Stomach (tissue), 19 donors: ENCODE measurements at places on chromosomes 3 and 15. TPM values are rescaled to one million over a fixed set of nuclear protein-coding genes. Genes with fewer than 3 reads are reported as not detected.

DNA sequence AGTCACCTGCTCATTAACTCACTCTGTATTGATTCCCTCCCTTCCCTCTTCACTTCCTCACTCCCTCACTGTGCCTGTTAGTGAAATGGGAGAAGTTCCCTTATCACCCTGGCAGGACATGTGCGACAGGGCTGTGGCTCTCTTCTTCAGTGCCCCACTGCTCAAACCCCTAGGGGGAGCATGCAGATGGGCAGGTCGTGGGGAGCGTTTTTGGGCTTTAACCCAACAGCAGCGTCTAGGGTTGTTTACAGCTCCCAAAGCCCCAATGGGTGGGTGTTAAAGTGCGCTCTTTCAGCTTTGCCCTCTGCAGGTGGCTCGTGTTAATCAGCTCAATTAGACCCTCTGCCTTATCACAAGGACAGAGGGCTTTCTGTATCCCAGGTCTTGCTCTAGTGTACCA is 447.8 kb upstream of the PROK2 start:
- no peak for DNase-seq

DNA sequence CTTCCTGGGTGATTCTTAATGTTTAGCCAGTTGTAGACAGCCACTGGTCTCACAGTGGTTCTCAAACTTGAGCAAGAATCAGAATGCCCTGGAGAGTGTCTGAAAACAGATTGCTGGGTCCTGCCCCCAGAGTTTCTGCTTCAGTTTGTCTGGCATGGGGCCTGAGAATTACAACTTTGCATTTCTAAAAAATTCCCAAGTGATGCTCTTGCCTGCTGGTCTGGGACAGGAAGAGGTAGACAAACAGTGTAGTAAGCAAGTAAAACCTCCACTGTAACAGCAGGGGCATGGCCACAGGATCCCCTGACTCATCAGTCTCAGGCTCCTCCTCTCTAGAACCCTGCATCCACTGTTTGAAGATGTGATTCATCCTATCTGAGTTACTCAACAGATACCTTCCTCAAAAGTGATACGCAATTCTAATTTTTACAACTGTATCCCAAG is 36.5 kb downstream of the DZIP1L start:
- DNase-seq: no peak

GRCh38 chr3:13288732-13289718 is 131.1 kb downstream of the NUP210 start:
- DNase-seq: no peak

DNA sequence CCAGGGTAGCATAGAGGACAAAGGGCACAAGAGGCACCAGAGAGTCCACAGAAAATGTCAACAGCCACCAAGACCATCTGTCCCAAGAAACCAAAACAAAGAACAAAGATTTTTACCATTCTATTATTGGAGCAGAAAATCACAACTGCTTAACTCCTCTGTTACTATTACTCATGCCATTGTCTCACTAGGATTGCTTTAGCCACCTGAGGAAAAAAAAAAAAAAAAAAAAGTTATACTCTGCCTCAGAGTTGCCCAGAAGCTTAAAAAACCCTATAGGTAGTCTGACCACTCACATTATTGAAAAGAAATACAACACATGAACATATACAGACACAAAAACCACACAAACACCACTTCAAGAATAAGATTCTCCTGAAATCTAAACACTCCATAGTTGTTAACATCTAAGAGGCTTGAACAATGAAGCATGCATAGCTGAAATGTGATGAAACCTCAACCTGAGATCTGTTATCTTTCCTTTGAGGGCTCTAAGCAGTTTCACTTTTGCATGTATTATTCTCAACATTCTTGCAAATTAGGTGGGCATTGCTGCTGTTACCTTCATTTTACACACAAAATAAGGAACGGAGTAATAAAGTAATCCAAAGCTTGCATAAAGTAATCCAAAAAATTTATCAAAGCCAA is 85.4 kb downstream of the IGSF11 start:
- DNase-seq: no peak

DNA sequence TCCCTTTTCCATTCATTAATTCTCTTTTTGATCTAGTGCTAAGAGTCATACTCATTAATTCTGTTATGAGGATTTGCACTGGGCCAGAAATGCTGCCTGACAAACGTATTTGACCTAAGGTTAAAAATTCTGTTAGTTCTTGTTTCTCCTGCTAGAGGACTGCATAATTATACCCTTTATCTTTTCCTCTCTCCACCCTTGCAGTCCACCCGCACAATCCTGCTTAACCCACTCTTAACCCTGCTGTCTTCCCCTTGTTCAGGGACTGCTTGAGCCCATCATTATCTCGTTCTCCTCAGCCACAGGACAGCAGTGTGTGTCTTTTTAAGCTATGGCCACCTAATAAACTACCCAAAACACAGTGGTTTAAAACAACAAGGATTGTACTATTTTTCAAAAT is 31.1 kb upstream of the DYNC1LI1 start:
- no peak for DNase-seq

- DNase-seq: no peak
These were observed 93.6 kb downstream of the P3H2 start for GRCh38 chr3:190027116-190027515.

DNA sequence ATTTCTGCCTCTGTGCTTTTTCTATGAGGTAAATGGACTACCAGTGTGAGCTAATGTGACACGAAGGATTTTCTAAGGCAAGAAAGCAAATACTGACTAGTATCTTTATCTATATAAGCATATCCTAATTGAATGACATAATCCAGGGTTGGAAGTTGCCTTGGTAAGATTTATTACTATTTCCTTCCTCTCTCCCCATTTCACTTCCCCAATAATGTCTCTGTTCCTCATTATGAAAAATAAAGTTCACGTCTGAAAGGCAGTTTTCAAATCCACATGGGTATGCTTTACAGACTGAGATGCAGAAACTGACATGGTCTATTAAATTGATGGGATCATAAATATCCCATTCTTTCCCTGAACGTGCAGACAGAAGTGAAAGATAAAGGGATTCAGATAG is 86.0 kb downstream of the DTWD1 start:
- no peak for DNase-seq

- peak; percentile 60 for DNase-seq
These were observed 17.2 kb upstream of the ADIPOQ start for GRCh38 chr3:186825294-186825821.

The ISLR gene
- 28.6 TPM for total RNA-seq

The ZNF80 gene
- not detected for total RNA-seq

The ZNF774 gene
- total RNA-seq: 7.1 TPM

The SUCNR1 gene
- not detected for total RNA-seq
